ENCODE measurements at places on chromosomes 7 and 10.

DNA sequence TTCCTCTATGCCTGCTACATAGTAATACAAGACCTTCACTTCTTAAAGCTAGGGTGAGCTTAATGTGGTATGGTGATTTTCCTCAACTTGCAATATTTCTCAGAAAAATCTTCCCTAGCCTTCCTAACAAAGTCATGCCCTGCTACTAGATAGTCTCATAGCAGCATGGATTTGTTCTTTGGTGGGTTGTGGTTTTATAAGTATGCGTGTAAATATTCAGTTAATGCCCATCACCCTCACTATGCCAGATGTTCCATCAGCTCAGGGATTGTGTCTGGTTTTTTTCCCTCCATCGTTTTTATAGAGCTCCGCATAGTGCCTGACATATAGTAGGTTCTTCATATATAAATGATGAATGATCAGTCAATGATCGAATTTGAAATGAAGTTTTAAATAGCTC lies 182.8 kb downstream of the CREB5 start:
- DNase-seq = no peak

- DNase-seq = no peak
Observed at GRCh38 chr10:91883549-91884444, 25.5 kb downstream of the FGFBP3 start.

DNA sequence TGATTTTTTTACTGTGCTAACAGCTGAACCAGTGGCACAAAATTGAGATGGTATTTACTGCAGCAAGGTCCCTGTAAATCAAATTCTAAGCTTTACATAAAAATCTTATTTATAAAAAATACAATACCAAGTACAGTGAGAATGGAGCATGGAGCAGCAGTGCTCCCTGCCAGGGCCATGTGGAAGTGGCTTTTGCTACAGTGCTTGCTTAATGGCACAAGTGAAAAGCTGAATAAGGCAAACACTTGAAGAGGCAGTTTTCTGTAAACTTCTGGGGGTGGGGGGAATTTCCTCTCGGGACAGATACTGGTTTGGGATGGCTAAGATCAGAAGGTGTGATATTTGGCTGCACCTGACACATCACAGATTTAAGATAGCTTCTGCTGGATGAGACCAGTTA lies 27.5 kb downstream of the AP3M1 start:
- DNase-seq = no peak

GRCh38 chr10:114309364-114309651 lies 70.3 kb downstream of the VWA2 start:
- no peak for DNase-seq

- DNase-seq = no peak
Observed at GRCh38 chr10:70562036-70562755, 40.3 kb downstream of the PRF1 start.

DNA sequence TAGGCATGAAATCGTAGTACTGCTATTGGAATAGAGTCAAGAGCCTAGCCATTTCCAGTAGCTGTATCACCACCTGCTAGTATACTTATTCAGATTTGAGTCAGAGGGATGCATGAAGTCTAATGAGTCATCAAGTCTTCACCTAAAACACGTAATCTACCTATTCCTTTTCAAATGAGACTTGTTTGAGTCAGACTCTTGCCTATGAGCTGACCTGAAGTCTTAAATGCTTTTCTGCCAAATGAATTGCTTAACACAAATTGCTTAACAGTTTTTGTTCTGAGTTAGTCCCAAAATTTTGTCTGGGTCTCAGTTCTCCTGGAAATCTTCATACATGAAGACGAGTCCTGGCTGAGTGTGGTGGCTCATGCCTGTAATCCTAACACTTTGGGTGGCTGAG lies 165.2 kb downstream of the GNAT3 start:
- no peak for DNase-seq

GRCh38 chr10:91312382-91312733 lies 91.9 kb downstream of the PCGF5 start:
- no peak for DNase-seq

Measured in urinary bladder (tissue), 4 donors.